Esophagus muscularis mucosa (tissue), 4 donors: ENCODE measurements at places on chromosomes 2 and 18.

DNA sequence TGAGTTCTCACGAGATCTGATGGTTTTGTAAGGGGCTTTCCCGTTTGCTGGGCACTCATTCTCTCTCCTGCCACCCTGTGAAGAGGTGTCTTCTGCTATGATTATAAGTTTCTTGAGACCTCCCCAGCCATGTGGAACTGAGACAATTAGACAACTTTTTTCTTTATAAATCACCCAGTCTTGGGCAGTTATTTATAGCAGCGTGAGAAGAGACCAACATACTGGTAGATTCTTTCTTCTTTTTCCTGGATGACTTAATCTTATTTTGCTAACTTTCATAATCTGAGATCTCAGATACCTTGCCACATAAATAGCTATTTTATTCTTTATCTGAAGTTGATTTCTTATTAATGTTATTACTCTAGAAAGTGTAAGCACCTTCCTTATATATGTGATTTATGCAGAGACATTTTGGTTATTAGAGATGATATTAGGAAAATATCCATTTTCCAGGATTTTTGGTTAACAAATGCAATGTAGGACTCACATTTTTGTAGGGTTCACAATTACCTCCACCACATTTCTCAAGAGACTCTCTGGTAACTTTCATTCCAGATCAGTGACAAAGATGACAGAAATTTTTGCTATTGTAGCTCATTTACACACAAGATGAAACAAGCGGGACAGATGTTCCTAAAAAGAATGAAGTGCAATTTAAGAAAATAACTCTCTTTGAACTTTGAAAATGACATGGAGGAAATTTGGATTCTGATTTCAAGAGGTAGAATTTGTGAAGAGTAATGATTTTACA, 97.9 kb upstream of the RND3 start:
- no peak for DNase-seq

GRCh38 chr2:137770166-137770565, 194.1 kb upstream of the HNMT start:
- DNase-seq, result no peak

GRCh38 chr18:70380915-70381896, 92.4 kb downstream of the SOCS6 start:
- no peak for DNase-seq

GRCh38 chr2:179184610-179185009, 80.0 kb downstream of the SESTD1 start:
- no peak for DNase-seq

DNA sequence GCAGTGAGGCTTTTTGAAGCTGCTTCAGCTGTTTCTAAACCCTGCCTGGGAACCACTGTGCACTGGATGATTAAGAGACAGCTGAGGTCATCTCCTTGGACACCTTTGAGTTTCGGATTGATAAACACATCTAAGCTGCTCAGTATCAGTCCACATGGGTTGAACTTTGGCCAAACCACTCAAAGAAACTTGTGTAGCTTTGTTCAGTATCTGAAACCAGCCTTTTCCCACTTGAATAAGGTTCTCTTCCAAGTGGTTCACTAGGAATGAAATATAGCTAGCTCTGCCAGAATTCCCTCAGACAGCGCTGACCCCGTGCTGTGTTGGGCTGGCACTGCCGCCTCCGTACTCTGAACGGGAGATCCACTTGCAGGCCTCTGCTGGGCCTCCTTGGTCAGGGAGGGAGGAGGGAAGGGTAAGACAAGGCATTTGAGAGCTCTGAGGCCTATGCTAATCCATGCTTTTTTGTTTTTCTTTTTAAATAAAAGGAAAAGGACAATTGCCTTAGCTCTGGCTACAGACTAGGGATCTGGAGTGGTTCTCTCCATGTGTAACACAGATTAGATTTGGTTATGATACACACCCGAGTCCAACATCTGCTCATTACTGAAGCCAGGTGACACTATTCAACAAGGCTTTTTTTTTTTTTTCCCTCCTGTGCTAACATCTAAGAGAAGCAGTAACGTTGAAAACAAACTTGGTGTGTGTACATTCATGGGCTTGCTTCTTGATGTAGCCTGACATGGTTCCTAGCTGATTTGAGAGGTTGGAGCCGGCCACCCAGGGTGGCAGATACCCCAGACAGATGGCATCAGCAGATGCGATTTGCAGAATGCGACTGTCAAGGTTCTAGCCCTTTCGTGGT, 67.7 kb downstream of the NCK2 start:
- DNase-seq, result no peak
